ENCODE measurements at places on chromosomes 12 and 14. TPM values are rescaled to one million over a fixed set of nuclear protein-coding genes. Genes with fewer than 3 reads are reported as not detected.

DNA sequence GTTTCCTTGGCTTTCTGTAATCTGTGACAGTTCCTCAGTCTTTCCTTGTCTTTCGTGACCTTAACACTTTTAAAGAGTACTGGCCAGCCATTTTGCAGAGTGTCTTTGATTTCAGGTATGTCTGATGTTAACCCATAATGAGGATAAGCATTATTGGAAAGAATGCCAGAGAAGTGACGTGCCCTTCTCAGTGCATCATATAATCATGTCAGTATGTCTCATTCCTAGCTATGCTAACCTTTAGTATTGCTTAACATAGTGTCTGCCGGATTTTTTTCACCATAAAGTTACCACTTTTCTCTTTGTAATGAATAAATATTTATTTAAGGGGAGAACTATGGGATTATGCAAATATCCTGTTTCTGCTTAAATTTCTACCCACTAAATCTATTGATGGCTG is 28.5 kb downstream of the RERG start:
- DNase-seq: no peak

GRCh38 chr12:966724-967123 is 17.2 kb upstream of the RAD52 start:
- DNase-seq: no peak

GRCh38 chr12:111519083-111519482 is 80.0 kb downstream of the ATXN2 start:
- no peak for DNase-seq

DNA sequence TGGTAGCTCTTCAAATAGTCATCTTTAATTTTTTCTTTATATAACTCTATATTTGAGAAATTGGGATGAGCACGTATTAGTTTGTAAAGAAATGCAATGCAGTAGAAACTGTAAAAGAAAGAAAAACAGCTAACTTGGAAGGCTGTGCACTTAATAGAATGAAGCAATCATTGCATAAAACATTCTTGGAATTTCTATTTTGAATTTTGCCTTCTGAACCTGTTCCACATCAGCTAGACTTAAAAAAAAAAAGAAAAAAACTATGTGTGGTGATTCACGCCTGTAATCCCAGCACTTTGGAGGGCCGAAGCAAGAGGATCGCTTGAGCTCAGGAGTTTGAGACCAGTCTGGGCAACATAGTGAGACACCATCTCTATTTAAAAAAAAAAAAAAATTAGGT is 29.4 kb downstream of the SCN8A start:
- DNase-seq: no peak

GRCh38 chr14:22221508-22221907 is 367.5 kb downstream of the DAD1 start:
- no peak for DNase-seq

DNA sequence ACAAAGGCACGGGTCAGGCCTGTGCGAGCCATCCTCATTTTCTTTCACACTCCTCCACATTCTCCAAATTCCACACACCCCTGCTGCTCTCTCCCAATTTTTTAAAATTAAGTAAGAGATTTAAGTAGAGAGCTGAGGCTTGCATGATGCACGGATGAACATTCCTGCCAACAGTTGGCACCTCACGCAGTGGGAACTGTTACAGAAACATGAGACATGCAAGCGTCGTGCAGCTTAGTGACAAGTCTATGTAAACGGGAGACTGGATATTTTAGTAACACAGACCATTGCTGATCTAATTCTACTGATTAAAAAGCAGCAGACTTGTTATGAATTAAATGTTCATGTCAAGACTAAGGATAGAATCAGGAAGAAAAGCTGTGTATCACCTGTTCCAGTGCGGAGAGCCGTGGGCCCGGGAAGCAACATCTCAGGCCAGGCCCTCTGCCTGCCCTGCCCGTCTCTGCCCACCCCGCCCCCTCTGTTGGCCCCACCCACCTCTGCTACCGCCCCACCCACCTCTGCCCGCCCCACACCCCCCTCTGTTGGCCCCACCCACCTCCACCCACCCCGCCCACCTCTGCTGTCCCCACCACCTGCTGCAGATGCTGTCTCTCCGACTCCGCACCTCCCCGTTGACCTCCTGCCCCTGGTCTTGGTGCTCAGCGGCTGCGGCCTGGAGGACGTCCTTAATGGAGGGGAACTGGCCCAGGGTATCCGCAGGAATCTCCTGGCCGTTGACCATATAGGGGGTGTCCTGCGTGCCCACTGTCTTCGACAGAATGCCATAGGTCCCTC is 21.2 kb downstream of the GOLGA3 start:
- no peak for DNase-seq

- no peak for DNase-seq
Observed at GRCh38 chr12:24898606-24899005, 50.3 kb downstream of the BCAT1 start.

DNA sequence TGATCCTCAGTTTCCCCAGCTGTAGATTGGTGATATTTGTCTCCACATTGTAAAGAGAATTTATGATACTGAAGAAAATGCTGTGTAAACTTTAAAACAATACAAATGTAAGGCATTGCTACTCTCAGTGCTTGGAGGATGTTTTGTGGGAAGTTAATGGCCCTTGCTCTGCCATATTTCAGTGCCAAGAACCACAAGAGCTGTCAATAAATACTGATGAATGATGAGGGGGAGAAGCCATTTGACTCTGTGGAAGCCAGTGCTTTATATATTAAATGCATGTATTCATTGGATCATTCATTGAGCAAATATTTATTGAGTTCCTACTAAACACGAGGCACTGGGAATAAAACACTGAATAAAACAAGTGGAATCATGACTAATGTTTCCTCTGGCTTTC is 30.8 kb downstream of the CACNA1C start:
- no peak for DNase-seq

GRCh38 chr12:87150969-87151662 is 878.1 kb downstream of the C12orf50 start:
- no peak for DNase-seq

- DNase-seq: no peak
Observed at GRCh38 chr12:4449851-4450221, 4.2 kb upstream of the FGF6 start.

- DNase-seq: no peak
Observed at GRCh38 chr12:25644979-25645378, 91.9 kb upstream of the LMNTD1 start.

Gene CLEC4E
- not detected for total RNA-seq

Gene NGB
- not detected for total RNA-seq

Gene TAS2R9
- not detected for total RNA-seq

Gene MGST1
- total RNA-seq: 71.6 TPM

Gene PIWIL1
- total RNA-seq: not detected

Gene DDX23
- 104 TPM for total RNA-seq

Gene ZBTB25
- total RNA-seq: 11.3 TPM

Gene TMEM117
- total RNA-seq: 22.0 TPM

All from type B pancreatic cell (in vitro differentiated cells).